ENCODE measurements at places on chromosomes 11 and 22.
A peak's percentile ranks its signal among the peaks of the same experiment; 100 is the strongest.

- H3K4me1 ChIP-seq: no peaks in the 10 kb centered on the region
- H3K36me3 ChIP-seq: no peaks in the 10 kb centered on the region
- H3K27me3 ChIP-seq: peaks cover 6% of the 10 kb centered on the region
- no peak overlapping the region for H3K4me3 ChIP-seq
Observed at GRCh38 chr11:44281151-44281550, 28.8 kb downstream of the ALX4 start.

DNA sequence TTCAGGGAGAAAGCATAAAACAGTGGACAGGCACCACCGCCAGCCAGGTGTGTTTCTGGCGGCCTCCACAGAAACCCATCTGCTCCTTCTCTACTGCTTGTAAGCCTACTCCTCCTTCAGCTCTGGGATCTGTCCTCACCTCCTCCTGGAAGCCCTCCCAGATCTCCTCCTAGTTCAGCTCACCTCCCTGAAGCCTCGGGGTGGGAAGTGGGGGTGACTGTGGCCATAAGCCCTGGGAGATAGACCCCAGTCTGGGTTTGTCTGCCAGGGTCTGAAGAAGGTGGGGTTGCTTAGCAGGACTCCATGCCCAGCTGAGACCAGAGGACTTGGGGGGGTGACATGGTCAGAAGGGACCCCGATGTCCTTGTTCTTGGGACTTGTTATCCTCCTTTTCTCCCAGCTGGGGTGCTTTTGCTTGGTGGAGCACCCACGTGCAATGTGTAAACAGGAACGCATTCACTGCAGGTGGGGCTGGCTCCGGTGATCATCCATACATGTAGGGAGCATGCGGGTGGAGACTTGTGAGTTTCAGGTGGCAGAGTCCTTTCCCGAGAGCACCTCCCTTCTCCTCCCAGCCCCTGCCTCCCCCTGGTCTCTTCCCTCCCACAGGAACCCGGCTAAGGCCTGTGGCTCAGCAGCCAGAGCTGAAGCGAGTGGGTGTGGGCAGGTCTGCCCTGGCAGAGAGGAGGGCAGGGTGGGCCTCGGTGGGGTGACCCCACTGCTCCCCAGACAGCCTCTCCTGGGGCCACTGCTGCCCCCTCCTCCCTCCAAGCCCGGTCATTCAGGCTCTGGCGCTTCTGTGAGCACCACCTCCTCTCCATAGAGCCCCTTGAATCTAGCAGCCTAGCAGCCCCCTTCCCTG is 25.9 kb downstream of the MRGPRG start:
- no peaks in the 10 kb centered on the region for H3K4me1 ChIP-seq
- no peak overlapping the region for H3K4me3 ChIP-seq
- H3K27me3 ChIP-seq: no peaks in the 10 kb centered on the region

DNA sequence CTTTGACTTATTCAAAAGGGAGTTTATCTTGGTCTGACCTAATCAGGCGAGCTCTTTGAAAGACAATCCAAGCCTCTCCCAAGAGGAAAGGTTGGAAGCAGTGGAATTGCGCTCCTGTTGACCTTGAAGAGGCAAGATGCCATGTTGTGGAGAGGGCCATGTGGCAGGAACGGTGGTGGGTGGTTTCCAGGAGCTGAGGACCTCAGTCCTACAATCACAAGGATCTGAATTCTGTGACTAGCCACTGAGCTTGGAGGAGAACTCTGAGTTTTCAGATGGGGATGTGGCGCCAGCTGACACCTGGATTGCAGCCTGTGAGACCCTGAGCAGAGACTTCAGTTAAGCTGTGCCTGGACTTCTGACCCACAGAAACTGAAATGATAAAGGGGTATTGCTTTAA is 6.0 kb upstream of the CBX6 start:
- no peak overlapping the region for H3K4me3 ChIP-seq
- peaks cover 17% of the 10 kb centered on the region for H3K4me1 ChIP-seq
- no peaks in the 10 kb centered on the region for H3K36me3 ChIP-seq

- peaks cover 24% of the 10 kb centered on the region for H3K36me3 ChIP-seq
- DNase-seq: no peak
- no peak overlapping the region for H3K4me3 ChIP-seq
- H3K27me3 ChIP-seq: no peaks in the 10 kb centered on the region
- H3K4me1 ChIP-seq: peaks cover 29% of the 10 kb centered on the region
Observed at GRCh38 chr11:47409440-47410369, 1.3 kb downstream of the SLC39A13 start.

DNA sequence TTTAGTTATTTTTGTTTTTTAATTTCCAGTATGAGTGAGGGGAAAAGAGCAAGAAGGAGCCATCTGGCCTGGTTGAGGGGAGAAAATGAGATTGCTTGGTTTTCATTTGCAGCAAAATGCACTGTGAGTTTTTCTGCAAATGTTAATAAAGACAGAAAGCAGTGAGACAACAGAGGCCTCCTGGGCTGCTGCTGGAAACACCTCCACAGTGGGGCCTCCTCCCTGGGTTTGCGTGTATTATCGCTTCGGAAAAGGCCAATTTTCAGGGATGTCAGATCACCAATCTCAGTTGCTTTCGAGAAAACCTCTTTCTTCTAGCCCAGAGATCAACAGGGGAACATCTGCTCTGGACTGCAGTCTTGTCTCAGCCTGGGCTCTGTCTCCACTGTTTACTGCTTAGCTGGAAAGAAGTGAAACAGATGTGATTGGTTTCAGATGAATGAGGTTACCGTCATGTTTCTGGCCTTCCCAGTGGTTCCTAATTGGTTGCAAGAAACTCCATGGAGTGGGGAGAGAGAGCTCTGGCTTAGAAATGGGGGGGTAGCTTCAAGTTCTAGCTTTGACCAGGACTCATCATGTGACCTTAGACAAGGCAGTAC is 17.3 kb downstream of the TSPAN18 start:
- no peak overlapping the region for H3K4me3 ChIP-seq
- DNase-seq: no peak
- no peaks in the 10 kb centered on the region for H3K36me3 ChIP-seq
- H3K27me3 ChIP-seq: no peaks in the 10 kb centered on the region
- no peaks in the 10 kb centered on the region for H3K4me1 ChIP-seq
- no peak overlapping the region for H3K27ac ChIP-seq

DNA sequence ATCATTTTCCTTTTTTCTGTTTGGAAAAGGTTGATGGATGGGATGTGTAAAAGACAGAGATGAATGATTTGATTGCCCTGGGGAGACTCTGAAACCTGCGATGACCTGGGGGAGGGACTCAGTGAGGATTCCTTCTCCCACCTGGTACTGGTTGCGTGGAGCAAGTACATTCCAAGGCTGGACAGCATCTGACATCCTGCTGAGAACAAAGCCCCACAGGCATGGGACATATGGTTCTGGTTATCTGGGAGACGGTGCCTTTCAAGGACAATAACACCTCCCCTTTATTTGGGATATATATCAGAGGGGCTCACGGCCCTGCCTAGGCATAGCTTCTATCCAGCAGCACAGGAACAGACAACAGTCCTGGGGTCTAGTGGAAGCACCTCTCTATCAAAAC is 527.8 kb downstream of the METTL15 start:
- no peaks in the 10 kb centered on the region for H3K36me3 ChIP-seq
- no peaks in the 10 kb centered on the region for H3K4me1 ChIP-seq
- no peak for DNase-seq
- H3K27ac ChIP-seq: no peak overlapping the region
- no peaks in the 10 kb centered on the region for H3K27me3 ChIP-seq

GRCh38 chr22:43625242-43625641 is 186.9 kb downstream of the EFCAB6 start:
- no peak overlapping the region for H3K4me3 ChIP-seq
- H3K27ac ChIP-seq: no peak overlapping the region
- H3K4me1 ChIP-seq: no peaks in the 10 kb centered on the region
- no peaks in the 10 kb centered on the region for H3K27me3 ChIP-seq
- H3K36me3 ChIP-seq: no peaks in the 10 kb centered on the region
- no peak for DNase-seq

- H3K4me1 ChIP-seq: no peaks in the 10 kb centered on the region
- no peak for DNase-seq
- no peak overlapping the region for H3K27ac ChIP-seq
Observed at GRCh38 chr11:31655483-31655882, 145.9 kb downstream of the ELP4 start.

DNA sequence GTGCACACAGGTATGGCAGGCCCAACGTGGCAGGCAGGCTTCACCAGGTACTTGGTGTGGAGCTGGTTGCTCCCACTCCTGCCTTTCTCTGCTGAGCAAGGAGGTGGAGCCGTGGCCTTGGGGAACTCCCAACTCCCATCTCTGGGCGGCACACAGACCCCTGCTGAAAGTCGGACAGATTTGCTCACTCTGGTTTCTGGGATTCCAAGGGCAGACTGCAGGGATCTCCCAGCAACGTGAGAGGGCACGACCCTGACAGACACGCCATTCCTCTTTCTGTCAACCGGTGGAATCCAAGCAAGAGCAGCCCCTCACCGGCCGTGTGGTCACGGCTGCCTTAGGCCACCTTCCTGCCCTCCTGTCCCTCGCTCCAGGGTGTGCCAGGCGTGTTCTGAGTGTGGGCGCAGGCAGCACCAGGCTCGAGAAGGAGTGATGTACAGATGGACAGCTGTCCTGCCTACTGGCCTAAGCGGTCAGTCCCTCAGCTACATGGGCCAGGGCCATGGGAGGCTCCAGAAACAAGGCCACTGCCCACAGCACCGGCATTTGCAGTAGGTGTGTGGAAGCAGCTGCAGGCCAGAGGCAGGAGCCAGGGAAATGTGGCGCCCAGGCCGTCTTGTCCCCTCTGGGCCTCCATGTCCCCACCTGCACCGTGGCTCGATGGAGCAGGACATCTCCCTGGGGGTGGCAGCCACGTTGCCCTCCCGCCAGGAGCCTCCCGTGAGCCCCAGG is 13.7 kb upstream of the PPARA start:
- H3K27ac ChIP-seq: no peak overlapping the region
- no peak for DNase-seq
- H3K4me1 ChIP-seq: no peaks in the 10 kb centered on the region
- no peaks in the 10 kb centered on the region for H3K27me3 ChIP-seq
- H3K36me3 ChIP-seq: no peaks in the 10 kb centered on the region

DNA sequence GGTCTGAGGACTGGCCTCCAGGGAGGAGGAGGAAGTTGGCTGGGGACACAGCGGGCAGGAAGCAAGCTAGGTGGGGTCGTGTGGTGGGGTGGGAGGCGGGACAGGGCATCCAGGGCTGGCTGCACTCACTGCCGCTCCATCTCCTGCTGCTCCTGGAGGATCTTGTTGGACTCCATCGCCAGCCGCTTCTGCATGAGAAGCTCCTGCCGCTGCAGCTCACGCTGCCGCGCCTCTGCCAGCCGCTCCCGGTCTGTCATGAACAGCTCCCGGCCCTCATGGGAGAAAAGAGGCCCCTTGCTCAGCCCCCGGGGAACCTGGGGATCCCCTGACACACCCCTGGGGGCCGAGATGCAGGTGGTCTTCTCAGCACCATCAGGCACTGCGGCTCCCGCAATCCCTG is 21.6 kb downstream of the USH1C start:
- no peak for DNase-seq
- no peak overlapping the region for H3K27ac ChIP-seq

DNA sequence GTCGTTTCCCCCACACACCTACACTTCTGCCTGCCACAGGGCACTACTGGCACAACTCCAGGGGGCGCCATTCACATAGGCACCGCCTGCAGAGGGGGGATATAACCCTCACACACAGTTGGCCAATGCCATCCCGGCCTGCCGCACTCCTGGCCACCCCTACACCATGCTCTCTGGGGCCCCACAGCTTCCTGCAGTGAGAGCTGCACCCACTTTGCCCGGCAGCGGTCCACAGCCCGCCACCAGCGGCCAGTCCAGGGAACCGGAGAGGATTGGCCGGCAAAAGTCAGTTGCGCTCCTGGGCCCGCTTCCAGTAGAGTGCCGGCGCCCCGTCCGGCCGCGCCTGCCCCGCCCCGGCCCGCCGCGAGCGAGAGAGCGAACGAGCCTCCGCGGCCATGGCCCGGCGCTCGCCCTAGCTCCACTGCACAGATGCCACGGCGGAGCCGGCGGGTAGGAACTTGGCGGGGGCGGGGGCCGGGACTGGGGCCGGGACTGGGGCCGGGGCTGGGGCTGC is 25.6 kb upstream of the SUSD2 start:
- H3K4me1 ChIP-seq: peaks cover 68% of the 10 kb centered on the region
- no peaks in the 10 kb centered on the region for H3K27me3 ChIP-seq
- peak; percentile 81 for DNase-seq
- peaks cover 46% of the 10 kb centered on the region for H3K36me3 ChIP-seq
- peak overlapping the region; percentile 80 for H3K4me3 ChIP-seq

DNA sequence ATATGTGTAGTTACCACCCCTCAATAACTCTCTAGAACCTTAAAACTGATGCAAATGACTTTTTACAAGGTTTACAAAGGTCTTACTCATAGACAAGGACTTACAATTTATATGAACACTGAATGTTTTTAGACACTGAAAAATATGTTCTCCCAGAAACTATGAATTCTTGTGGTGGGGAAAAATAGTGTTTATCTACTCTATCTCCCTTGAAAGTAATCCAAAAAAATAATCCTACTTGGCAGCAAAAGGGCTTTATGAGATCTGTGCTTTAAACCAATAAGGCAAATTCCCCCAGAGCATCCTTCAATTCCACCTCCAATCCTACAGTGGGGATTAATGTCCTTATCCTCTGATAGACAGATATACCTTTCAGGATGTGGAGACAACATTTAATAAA is 1984.1 kb upstream of the RAG2 start:
- no peak overlapping the region for H3K4me3 ChIP-seq
- DNase-seq: no peak
- no peaks in the 10 kb centered on the region for H3K4me1 ChIP-seq
- H3K36me3 ChIP-seq: no peaks in the 10 kb centered on the region
- H3K27me3 ChIP-seq: no peaks in the 10 kb centered on the region

DNA sequence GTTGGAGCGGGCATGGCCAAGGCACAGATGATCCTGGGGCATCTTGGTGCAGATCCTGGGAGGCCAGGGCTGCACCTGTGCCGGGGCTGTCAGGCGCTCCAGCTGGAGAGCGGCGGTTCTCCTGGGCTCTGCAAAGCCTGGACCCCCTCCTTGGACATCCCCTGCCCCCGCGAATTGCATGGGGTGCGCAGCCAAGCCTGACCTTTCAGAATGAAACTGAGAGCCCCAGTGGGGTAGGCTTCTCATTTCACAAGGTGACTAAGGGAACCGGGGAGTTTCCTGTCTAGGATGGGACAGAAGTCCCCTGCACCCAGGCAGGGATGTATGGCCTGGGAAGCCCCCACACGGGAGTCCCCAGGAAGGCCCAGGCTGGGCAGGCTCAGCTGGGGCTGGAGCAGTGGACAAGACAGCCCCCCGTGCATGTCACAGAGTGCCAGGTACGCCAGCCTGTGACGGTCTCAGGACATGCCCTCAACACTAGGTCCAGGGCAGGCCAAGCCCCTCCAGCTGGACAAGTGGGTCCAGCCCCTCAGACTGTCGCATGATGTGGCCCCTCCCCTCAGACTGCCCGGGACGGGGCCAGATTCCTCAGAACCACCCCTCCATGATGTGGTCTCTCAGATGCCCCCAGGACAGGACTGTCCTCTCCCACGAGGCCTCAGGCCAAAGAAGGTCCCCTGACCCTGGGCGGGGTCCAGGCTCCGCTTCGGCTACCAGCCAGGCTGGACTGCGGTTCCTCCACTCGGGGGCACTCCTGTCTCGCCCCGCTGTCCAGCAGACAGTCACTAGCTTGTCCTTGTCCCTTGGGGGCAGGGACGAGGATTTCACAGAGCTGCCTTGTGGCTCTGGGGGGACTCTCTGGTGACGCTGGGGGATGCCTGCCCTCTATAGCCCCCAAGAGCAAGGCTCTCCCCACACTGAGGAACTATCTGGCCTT is 2.3 kb downstream of the LSP1 start:
- no peak overlapping the region for H3K27ac ChIP-seq
- DNase-seq: no peak
- H3K4me1 ChIP-seq: peaks cover 42% of the 10 kb centered on the region
- no peak overlapping the region for H3K4me3 ChIP-seq
- no peaks in the 10 kb centered on the region for H3K36me3 ChIP-seq

Data from common myeloid progenitor, CD34-positive (primary cell).